ENCODE measurements at places on chromosomes 2 and 18. TPM values are rescaled to one million over a fixed set of nuclear protein-coding genes. Genes with fewer than 3 reads are reported as not detected.

- no peak for DNase-seq
These were observed 77.9 kb downstream of the OSBPL1A start for GRCh38 chr18:24319757-24320156.

- no peak for DNase-seq
These were observed at the start of gene MCFD2 for GRCh38 chr2:46915281-46915810. Gene MCFD2, minus strand, starts transcription at chr2:46915806. Its CDS starts 6,635 bp downstream, at chr2:46909171.

GRCh38 chr2:38432820-38433606 lies 55.9 kb upstream of the ATL2 start:
- no peak for DNase-seq

DNA sequence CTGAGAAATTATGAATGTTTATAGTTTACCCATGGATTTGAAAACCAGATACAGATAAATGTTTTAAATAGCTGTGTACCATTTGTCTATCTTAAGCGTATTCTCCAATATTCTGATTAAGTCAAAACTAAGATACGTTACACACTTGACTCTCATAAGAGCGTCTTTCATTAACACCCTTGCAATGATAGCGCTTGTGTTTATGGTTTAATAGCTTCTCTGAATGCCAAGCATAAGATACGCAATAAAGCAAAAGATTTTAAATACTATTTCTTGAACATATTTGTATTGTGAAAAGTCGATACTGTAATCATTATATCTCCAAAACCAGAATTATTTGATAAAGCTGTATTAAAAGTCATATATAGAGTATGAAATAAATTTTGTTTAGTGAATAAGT lies 3.0 kb downstream of the CALCRL start:
- no peak for DNase-seq

GRCh38 chr18:44796429-44797428 lies 116.0 kb downstream of the SETBP1 start:
- no peak for DNase-seq

GRCh38 chr2:182542501-182543258 lies 115.8 kb upstream of the PDE1A start:
- DNase-seq, result peak; percentile 32

- peak; percentile 33 for DNase-seq
These were observed 57.6 kb downstream of the ITGB6 start for GRCh38 chr2:160142472-160142871.

DNA sequence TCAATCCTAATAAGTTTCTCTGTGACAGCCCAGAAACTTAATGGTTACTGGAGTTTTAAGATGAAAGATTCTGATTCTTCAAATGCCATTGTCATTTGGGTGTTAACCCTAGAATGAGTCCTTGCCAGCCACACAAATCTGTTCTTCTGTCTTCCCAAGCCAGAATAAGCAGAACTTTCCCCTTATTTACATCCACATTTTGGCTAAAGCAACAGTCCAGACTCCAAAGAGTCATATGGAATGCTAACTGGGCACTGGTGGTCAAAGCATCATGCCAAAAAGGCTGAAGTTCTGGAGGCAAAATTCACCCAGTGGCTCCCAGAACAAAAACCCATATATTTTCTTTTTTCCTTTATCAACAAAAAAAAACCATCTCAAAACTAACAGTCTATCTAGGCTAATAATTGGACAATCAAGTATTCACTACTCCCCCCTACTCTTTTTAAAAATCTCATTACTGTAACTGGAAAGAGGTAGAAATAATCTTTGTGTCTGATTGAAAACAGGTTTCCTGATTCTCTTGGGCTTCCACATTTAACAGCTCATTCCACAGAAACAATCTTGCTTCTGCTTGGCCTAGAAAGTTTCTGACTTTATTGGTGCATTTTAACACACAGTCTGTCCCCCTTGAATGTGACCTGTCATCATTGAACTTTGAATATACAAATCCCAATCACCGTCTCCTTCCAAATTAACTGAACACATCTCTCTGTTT lies 89.6 kb upstream of the SETBP1 start:
- DNase-seq, result no peak

DNA sequence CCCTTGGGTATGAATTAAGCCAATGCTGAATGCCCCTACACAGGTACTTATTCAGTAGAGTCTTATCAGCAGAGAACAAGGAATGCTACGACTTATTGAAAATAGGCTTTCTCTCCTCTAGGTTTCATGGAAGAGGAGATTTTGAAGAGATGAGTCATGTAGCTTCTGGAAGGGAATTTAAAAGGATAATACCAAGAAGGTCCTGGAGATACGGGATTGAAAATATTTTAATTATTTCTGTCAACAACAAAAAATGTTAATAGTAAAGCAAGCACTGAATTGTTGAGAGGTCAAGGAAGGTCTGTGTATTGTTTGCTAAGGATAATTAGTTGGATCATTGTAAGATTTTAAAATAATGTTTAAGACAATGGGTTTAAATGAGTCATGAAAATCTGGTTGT lies 293.0 kb upstream of the SPHKAP start:
- DNase-seq, result no peak

GRCh38 chr2:163157411-163157810 lies 318.8 kb upstream of the KCNH7 start:
- no peak for DNase-seq

DNA sequence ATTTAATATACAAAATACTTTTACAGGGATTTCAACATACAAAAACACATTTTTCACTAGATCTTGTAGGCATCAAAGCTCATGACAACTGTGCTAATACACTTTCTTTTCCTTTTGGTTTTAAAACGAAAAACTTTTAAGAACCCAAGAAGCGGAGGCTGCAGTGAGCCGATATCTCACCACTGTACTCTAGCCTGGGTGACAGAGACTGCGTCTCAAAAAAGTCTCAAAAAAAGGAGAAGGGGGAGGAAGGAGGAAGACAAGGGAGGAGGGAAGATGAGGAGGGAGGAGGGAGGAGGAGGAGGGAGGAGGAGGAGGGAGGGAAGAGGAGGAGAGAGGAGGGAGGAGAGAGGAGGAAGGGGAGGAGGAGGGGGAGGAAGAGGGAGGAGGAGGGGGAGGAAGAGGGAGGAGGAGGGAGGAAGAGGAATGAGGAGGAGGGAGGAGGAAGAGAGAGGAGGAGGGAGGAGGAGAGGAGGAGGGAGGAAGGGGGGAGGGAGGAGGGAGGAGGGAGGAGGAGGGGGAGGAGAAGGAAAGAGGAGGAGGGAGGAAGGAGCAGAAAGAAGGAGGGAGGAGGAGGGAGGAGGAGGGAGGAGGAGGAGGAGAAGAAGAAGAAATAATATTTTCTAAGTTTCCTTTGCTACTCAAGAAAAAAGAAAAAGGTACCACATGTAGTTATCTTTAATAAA lies 13.8 kb downstream of the ROCK2 start:
- no peak for DNase-seq

- no peak for DNase-seq
These were observed 34.9 kb downstream of the MFSD6 start for GRCh38 chr2:190443055-190443454.

- no peak for DNase-seq
These were observed 1.5 kb downstream of the CRYBA2 start for GRCh38 chr2:218991674-218992168.

- DNase-seq, result no peak
These were observed 21.5 kb downstream of the CHCHD5 start for GRCh38 chr2:112605926-112606325.

- DNase-seq, result no peak
These were observed 17.7 kb upstream of the SERPINB7 start for GRCh38 chr18:63757541-63757940.

GRCh38 chr2:135494917-135495316 lies 36.1 kb downstream of the ZRANB3 start:
- DNase-seq, result no peak

DNA sequence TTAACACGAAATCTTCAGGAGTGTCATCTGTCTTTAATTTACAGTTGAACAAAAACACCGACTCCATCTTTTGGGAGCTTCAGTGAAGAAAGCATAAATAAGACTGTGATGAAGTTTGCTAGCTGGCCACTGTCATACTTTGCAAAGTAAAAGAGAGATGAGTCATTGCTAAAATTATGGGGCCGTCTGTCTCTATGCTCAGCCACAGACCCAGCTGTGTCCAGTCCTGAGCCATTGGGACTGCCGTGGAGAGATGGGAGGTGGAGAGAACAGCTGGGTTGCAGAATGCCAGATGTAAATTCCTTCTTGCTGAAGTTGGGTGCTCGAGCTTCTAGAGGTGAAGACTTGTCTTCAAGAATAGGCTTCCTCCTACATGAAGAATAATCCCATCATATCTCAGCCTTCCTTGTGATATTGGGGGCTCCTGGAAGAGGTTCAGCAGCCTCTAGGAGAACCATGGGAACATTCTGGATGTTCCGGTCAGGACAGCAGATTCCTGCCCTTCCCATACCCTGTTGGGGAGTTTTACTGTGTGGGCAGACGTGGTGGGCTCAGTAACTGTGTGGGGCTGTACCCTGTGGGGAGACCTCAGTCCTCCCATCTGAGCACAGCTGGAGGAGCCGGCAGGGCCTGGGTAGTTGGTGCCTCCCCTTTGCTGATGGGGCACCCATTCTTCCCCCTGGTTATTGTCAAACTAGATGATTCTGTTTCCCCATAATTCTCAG lies 71.1 kb downstream of the LDLRAD4 start:
- no peak for DNase-seq

DNA sequence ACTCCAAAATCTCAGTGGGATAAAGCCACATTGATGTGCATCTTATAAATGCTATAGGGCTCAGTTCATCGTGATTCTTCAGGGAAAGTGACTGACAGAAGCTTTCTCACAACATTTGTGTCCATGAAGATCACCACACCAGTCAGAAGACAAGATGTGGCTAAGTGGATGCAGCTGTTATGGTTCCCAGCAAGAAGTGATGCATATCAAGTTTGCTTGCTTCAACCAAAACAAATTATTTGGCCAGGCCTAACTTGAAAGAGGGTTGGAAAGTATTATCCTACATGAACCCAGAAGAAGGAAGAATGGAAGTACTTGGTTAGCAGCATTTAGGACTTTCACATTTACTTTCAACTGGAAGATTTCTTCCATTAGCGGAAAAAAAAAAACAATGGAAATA lies 210.0 kb upstream of the ACVR2A start:
- no peak for DNase-seq

DNA sequence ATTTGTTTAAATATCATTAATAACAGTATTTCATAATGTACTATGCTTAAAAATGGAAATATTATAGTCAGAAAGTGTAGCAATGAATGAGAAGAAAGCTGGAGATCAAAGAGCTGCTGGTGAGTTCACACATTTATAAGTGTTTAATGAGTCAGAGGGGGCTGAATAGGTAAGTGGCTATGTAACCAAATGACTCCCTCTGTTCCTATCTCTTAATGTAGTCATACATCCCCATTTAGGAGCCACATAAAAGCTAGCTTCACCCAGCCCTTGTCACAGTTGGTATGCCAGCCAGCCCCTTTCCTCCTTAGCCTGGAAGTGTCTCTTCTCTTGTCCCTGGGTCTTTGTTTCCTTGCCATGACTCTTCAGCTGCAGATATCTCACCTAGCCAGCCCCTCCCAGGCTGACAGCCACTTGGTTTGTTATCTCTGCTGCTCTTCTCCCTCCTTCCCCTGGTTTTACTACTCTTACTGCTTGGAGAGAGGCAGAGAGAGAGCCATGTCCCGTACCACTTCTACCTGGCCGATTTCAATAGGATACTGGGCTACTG lies 438.6 kb upstream of the HNMT start:
- no peak for DNase-seq

- no peak for DNase-seq
These were observed 21.6 kb upstream of the RPRD1A start for GRCh38 chr18:36089001-36089400.

The CHN1 gene
- total RNA-seq, result 10.2 TPM

The SEPTIN10 gene
- total RNA-seq, result 31.5 TPM

The ANKRD29 gene
- total RNA-seq, result not detected

The MAP4K4 gene
- 139 TPM for total RNA-seq

The TWIST2 gene
- 49.9 TPM for total RNA-seq

The EPB41L3 gene
- 191 TPM for total RNA-seq

All from HT1080 (cell line).